ENCODE measurements at places on chromosomes 11 and 22.

GRCh38 chr22:32994041-32994830 lies 63.9 kb downstream of the SYN3 start:
- DNase-seq, result no peak

DNA sequence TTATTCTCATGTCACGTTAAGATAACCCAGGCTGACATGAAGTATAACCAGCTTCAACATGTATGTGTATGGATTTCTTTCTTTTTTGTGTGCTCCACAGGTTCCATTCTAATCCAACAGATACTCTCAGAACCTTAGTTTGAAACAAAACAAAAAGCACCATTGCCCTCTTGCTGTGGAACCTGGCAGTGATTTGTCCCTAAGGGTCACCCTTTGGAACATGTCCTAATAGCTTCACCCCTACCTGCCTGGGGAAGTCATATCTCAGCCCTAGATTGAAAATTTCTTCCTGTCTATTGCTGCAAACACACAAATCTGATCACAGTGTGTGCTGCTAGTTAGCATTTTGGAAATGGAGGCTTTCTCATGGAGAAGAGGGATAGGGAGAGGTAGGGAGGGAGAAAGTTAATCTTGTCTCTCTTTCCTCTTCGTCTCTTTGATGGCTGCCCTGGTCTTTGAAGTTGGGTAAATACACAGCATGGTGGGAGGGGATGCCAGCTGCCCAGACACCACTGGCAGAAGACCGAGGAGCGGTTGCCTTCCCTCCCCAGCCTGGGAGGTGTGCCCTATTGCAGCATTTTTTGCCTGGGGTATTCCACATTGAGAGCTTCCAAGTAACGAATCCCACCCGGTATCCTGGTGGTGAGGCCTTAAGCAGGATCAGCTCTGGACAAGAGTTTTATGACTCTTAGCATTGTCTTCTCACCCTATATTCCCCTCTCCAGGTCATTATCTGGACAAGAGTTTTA lies 11.6 kb upstream of the CADM1 start:
- DNase-seq, result no peak

DNA sequence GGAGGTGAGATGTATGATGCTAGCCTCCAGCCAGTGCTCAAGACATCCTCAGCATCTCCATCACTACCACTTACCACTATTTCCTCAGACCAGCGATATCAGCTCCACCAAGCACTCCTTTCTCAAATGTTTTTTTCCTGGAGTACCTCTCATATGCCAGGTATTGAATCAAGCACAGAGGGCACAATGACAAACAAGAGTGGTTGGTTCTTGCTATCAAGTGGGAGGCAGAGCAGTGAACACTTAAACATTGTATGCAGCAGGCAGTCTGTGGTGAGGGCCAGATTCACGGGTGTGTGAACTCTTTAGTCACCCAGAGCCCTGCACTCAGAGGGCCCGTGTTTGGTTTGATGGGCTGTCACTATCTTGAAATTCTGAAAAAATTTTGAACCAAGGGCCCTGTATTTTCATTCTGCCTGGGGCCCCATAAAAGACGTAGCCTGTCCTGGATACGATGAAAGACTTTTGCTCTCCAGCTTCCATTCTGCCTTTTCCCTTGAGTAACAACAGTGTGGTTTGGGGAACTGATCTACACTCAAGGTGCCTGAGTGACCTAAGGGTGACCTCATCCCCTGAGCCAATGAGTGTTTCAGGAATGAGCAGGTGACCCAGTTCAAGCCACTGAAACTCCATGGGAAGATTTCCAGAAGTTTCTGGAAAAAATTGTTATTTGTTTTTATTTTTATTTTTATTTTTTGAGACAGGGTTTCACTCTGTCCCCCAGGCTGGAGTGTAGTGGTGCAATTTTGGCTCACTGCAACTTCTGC lies 348.4 kb upstream of the NARS2 start:
- no peak for DNase-seq

- DNase-seq, result no peak
Measured at GRCh38 chr11:8352103-8352875, 88.6 kb upstream of the LMO1 start.

GRCh38 chr11:33622806-33623205 lies 77.8 kb downstream of the C11orf91 start:
- DNase-seq, result no peak

- no peak for DNase-seq
Measured at GRCh38 chr11:30346068-30346688, 23.3 kb downstream of the ARL14EP start.

DNA sequence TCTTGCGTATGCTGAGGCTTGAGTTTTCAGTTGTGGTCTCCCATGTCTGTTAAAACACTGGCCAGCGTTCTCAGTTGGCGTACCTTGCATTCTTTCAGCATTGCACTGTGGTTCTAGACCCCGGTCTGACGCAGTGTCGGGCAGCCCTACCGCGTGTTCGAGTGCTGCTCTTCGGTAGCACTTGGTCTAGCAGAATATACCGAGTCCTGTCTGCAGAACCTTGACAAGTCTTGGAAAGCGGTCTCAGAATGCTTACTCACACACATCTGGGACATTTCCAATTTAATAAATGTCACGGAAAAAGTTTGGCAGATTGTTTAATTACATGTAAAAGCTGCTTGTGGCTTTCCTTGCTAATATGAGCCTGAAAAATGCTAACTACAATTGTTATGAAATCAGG lies 32.6 kb downstream of the PPFIA1 start:
- no peak for DNase-seq

All from activated CD4-positive, alpha-beta T cell treated with anti-CD3 and anti-CD28 coated beads for 24 hours (primary cell).